Astrocyte (in vitro differentiated cells and primary cell): ENCODE measurements at places on chromosomes 4 and X.
A peak's percentile ranks its signal among the peaks of the same experiment; 100 is the strongest.

DNA sequence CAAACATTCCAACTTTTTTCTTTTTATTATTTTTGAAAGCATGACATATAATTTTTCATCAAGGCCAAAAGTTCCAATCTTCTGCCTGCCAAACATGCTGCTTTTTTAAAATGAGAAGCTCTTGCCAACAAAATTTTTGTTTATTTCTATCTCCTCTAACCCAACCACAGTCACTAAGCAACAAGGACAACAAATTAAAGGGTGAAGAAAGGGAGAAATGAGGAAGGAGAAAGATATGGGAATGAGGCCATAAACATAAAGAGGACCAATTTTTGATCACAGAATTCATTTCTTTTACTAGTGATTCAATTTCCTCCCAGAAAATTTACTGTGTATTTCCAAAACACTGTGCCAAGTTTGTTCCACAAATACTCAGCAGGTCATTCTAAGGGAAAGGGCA lies 537.0 kb upstream of the DIAPH2 start:
- DNase-seq = no peak

- DNase-seq = no peak
Measured at GRCh38 chrX:16804923-16805464, 18.7 kb downstream of the TXLNG start.

- peak; percentile 52 for DNase-seq
Measured at GRCh38 chrX:101265869-101266428, 25.2 kb downstream of the TAF7L start.

DNA sequence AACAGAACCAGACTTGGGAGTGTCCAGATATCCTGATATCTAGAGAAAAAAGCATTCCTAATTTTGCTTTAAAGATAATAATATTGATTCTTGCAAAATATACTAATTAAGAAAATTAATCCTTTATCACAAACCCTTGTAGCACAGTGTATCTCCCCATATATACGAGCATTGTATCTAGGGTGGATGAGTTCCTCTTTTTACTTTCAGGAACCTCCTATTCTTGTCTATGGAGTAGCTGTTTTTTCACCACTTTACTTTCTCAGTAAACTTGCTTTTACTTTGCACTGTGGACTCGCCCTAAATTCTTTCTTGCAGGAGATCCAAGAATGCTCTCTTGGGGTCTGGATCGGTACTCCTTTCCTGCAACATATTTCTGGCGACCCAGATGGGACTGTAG lies 103.9 kb downstream of the GLUD2 start:
- no peak for DNase-seq

DNA sequence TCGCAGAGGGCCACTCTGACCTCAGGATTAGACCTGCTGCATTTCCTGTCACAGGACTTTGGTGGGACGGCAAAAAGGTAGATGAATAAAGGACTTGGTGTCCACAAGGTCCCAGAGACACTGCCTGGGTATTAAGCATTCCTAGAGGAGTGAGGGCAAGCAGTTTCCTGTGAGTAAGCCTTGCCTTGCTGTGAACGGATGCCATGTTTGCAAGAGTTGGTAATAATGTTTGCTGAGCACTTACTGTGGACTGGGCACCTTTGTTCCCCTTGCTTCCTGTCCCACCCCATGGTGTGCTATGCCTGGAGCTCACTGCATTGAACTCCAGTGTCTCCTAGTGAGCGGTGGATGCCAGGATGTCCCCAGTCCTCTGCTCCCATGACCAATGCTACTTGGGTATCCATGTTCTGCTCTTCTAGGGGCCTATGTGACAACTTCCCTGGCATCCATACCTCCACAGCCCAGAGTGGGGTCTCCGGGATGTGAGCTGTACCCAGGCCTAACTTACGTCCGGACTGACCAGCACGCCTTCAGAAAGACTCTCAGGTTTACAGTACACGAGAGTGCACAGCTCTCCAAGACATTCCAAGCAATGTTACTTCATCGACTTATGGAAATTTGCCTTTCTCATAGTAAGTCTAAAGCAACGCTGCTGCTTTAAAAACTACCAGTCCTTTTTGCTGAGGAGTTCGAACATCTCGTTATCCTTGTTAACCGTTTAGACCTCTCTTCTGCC lies 95.5 kb upstream of the MSX1 start:
- DNase-seq = no peak

GRCh38 chr4:156941940-156942548 lies 29.6 kb downstream of the PDGFC start:
- peak; percentile 95 for DNase-seq

DNA sequence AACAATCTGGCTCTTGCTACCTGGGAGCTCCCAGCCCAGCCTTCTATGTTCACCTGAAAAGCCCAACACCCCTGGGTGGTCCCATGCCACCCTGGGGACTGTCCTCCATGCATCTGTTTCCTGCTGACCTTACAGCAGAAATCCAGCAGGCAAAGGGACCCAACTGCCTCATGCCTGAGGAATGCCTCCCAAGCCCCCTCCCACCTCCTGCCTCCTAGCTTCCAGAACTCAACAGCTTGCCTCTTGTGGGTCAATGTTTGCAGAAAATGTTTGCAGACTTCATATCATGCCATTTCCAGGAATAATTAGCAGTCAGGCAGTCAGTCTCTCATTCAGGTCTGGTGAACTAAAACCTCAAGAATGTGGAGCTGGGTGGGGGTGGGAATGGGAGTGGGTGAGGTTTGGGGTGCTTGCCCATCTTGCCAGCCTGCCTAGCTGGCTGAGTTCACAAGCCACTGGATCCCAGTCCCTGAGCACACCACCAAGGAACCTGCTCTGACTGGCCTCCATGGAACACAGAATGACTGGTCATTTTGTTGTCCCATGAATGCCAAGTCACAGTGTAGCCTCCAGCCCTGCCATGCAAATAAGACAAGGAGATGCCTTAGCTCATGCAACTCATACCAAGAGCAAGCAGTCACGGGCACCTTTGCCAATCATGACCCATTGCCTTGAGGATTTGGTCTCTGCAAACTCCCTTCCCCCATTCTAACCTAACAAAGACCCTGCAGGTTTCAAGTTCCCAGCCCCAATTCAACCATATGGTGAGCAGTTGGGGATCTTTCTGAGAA lies 12.1 kb upstream of the PLAC1 start:
- peak; percentile 89 for DNase-seq

GRCh38 chrX:55484948-55485347 lies 4.7 kb downstream of the USP51 start:
- no peak for DNase-seq

DNA sequence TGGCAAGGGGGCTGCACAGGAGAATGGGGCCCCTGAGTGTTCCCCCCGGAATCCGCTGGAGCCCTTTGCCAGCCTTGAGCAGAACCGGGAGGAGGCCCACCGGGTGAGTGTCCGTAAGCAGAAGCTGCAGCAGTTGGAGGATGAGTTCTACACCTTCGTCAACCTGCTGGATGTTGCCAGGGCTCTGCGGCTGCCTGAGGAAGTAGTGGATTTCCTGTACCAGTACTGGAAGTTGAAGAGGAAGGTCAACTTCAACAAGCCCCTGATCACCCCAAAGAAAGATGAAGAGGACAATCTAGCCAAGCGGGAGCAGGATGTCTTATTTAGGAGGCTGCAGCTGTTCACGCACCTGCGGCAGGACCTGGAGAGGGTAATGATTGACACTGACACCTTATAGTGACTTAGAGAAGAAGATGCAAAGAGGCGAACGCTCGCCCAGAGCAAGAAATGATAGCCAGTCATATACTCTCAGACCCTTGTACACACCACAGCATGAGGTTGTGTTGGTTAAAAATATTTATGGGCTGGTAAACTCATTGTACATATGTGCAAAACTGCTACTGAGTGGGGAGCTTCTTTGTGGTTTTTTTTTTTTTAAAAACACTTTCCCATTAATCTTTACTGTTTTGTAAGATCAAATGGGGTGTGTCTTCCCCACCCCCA lies 52.5 kb downstream of the JADE1 start:
- DNase-seq = no peak

GRCh38 chr4:88737307-88737941 lies 39.8 kb upstream of the NAP1L5 start:
- DNase-seq = peak; percentile 84

DNA sequence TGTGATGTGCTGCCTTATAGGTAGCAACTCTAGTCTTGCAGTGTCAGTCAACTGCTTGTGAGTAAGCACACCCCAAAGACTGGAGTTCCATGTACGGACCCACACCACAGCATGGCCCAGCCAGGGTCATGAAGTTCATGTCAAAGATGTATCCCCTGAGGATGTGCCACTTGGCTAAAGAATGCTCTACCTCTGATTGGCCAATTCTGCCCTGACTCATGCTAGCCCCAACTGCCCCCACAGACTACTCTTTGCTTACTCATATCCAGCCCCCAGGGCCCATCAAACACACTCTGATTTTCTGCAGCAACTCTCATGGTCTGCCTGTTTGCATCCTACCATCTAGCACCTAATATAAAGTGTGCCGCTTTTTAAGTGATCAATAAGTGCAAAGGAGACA lies 62.5 kb downstream of the CHRDL1 start:
- peak; percentile 18 for DNase-seq

- DNase-seq = no peak
Measured at GRCh38 chr4:182547435-182547834, 304.2 kb downstream of the TENM3 start.
